LoVo (cell line): ENCODE measurements at places on chromosomes 1 and 21.

DNA sequence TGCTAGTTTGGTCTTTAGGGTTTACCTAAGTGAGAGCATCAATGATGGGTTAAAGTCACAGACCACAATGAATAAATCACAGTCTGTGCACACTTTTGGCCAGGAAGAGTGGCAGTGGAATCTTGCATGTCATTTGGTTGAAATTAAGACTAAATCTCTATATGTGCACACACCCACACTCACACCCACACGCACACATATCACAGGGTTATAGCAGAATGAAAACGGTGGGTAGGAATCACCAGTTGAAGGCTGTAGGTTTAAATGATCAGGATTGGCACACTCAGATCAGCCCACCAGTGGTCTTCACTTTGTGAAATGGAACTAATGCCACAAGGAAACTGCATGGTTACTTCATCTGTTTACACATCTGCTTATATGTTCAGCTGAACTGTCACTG lies 97.6 kb upstream of the ADAR start:
- DNase-seq: no peak

DNA sequence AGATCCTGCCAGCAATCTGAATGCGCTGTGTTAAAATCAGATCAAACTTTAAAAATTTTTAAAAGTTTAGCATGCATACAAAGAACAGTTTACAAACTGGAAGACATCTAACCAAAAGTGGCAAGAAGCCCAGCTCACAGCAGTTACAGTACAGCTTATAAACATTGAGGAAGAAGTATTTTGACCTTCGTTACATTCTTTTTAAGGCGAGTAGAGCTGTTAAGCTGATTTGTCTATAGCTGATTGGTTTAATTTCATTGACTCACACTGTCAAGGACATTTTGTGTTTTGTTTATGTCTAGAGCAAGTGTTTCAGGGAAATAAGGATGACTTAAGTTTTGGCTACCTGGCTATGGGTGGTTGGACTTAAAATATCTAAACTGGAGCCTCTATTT lies 3.0 kb upstream of the PGM1 start:
- no peak for DNase-seq

GRCh38 chr1:76939050-76939816 lies 72.0 kb downstream of the ST6GALNAC5 start:
- DNase-seq: no peak

- no peak for DNase-seq
Observed at GRCh38 chr21:45982092-45982757, 655 bp downstream of the COL6A1 start.

GRCh38 chr1:96509951-96510350 lies 211.6 kb upstream of the PTBP2 start:
- no peak for DNase-seq

DNA sequence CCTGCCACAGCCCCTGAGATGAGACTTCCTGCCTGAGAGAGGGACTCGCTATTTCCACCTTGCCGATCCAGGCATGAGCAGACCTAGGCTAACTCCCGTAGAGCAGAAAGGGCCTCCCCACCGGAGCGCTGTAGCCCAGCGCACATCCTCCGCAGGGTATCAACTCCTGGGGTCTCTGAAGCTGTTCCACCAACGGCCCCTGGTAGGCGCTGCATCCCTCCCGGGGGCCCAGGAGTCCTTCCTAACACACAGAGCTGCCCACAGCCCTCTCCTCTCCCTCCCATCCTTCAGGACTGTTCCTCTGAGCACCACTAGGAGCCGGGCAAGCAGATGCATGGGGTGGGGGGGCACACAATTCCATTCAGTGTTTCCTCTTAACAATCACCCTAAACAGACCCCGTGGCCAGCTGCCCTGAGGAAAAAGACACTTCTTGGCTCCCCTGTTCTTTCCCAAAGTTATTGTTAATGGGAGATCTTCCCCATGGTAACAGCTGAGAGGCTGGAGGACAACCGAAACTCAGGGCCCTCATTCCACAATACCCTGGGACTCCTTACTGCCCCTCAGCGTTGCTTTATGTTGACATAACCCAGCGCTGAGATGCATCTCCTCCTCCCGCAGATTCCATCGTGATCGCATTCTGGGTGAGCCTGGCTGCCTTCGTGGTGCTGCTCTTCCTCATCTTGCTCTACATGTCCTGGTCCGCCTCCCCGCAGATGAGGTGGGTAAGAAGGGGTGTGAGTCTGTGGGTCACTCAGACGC lies 7.5 kb downstream of the MRAP start:
- DNase-seq: no peak

DNA sequence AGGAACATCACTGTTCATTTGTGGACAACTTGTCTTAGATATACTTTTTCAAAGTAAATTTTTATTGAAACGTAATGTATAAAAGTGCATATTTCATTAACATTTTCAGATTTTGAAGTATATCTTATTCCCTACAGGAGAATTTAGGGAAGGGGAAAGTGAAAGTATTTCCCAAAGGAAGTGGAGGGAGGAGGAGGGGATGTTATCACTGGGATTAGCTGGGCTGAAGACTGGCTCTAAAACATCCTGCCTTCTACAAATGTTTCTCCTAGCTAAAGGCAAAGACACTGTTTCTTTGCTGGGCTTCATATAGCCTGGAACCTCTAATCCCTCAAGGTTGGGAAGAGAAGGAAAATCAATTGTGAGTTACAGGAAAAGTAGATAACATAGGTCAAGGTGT lies 7.1 kb upstream of the ZNF697 start:
- no peak for DNase-seq

- DNase-seq: no peak
Observed at GRCh38 chr1:201255479-201256362, 27.6 kb upstream of the PKP1 start.

- no peak for DNase-seq
Observed at GRCh38 chr1:24301785-24302175, 17.4 kb upstream of the GRHL3 start.

DNA sequence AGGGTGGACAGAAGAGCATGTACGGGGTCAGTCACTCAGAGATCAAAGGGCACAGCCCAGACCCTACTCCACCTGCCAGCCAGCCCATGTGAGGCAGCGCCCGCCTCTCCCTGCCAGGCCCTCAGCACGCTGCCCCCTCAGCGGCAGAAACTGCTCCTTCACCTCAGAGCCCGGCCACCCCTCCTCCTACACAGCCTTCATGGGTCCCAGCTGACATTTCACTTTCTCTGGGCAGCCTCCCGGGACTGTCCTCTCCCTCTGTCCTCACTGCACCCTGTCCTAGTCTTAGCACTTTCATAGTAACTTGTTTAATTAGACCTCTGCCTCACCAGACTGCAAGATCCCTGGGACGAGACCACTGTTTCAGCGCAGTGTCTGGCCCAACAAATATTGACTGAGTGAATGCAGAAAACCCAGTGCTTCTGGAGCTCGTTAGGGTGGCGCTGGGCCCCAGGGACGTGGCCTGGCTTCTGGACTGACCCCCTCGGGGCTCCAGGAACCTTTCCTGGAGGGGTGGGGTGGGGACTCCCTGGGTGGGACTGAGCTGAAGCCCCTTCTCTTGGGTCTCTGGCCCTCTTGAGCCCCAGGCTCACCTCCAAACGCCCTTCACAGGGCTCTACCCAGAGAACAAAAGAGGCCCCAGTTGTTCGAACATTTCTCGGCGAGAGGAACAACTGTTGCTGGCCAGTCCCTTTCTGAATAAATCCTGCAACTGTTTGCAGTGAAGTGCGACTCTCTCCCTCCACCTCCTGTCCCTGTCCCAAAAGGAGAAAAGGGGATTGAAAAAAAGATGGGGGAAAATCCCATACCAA lies 114.9 kb downstream of the CASZ1 start:
- DNase-seq: no peak

GRCh38 chr1:72932025-72932424 lies 649.7 kb upstream of the NEGR1 start:
- no peak for DNase-seq

GRCh38 chr1:77048615-77049005 lies 170.6 kb downstream of the PIGK start:
- DNase-seq: no peak

DNA sequence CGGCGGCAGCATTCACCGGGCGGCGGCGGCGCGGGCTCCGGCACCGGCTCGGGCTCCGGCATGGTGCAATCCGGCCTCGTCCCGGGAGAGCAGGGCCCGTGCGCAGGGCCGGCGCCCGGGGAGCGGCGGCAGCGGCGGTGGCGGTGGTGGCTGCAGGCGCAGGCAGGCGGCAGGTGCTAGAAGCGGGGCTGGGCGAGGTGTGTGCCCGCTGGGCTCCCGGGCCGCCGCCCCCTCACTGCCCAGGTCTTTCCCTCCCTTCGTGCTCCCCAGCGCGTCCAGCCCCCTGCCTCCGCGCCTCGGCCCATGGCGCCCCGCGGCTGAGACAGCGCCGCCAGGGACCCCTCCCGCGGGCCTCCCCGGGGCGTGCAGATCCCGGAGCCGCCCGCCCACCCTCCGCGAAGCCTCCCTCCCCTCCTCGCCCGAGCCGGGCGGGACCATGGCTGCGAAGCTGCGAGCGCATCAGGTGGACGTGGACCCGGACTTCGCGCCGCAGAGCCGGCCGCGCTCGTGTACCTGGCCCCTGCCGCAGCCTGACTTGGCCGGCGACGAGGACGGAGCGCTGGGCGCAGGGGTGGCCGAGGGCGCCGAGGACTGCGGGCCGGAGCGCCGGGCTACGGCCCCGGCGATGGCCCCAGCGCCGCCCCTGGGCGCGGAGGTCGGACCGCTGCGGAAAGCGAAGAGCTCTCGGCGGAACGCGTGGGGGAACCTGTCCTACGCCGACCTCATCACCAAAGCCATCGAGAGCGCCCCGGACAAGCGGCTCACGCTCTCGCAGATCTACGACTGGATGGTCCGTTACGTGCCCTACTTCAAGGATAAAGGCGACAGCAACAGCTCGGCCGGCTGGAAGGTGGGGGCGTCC lies 492 bp downstream of the FOXO6 start:
- DNase-seq: no peak
